ENCODE measurements at places on chromosomes 3 and 15.

GRCh38 chr3:120772081-120772480 lies 29.5 kb downstream of the GTF2E1 start:
- no peak for DNase-seq

GRCh38 chr3:170962411-170962810 lies 54.0 kb upstream of the EIF5A2 start:
- no peak for DNase-seq

DNA sequence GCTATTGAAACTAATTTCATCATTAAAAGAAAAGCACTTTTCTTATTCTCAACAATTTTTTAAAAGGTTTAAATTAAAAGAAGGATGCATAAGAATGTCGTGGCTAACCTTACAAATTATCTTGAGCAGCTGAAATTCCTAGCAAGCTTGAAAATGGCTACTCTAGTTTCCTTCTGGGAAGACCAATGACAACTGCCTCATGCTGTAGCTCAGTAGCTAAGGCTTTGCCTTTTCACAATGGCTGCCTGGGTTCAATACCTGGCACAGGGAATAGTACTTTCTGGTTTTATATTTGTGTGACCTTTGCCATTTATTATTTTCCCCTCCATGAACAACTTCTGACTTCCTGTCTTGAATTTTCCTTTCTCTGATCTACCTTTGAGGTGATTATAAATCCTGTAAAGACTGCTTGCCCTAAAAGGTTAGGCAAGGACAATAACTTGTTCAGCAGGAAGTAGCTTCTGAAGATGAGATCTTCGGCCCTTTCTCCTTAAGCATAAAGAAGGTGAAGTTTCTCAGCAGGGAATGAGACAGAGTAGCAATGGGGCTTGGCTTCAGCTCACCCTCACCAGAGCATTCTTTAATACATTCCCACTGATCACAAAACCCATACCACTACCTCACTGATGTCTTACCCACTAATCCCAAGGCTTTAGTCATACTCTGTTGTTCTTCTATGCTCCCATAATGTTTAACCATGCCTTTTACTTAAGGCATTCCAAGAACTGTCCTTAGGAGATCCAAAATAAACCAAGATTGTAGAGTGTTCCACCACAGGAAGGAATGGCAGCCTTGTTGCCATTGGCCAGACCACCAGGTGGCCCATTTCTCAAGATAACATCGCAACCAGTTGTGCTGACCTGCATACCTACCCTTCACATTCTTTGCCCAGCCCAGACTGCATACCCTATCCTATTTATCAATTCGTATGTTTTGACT lies 276.8 kb downstream of the ULK4 start:
- no peak for DNase-seq

- DNase-seq = no peak
Measured at GRCh38 chr15:80822256-80822655, 43.1 kb downstream of the CEMIP start.

DNA sequence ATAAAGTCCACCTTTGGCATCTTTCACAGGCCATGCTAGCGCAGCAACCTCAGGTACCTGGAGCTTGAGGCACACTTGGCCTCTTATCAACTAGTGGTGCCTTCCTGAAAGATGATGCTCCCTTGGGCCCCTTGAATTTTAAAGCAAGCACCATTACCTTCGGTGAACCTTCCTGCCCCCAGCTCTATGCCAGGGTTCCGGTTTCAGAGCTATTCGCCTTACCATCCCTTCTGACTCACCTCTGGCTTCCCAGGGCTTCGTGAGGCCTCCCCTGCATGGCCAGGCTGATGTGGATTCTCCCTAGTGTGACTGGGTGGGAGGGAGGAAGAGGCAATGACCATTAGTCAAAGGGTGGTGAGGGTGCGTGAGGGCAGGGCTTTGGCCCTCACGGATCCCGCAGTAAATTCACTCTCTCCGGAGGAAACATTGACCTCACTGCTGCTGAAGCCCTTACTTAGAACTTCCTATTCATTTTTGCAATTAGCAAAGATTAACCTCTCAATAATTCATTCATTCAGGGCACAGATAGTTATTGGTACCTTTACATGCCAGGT lies 16.3 kb downstream of the BHLHE40 start:
- DNase-seq = no peak

Measured in heart left ventricle (tissue), 16 donors.